ENCODE measurements at places on chromosomes 6 and 20. TPM values are rescaled to one million over a fixed set of nuclear protein-coding genes. Genes with fewer than 3 reads are reported as not detected.

Gene TBC1D20
- total RNA-seq, result 29.0 TPM

Gene LIN28B
- total RNA-seq, result not detected

Gene DNAH8
- not detected for total RNA-seq

Gene CDSN
- not detected for total RNA-seq

GRCh38 chr6:17439243-17439993 is 46.0 kb downstream of the CAP2 start:
- DNase-seq, result no peak

DNA sequence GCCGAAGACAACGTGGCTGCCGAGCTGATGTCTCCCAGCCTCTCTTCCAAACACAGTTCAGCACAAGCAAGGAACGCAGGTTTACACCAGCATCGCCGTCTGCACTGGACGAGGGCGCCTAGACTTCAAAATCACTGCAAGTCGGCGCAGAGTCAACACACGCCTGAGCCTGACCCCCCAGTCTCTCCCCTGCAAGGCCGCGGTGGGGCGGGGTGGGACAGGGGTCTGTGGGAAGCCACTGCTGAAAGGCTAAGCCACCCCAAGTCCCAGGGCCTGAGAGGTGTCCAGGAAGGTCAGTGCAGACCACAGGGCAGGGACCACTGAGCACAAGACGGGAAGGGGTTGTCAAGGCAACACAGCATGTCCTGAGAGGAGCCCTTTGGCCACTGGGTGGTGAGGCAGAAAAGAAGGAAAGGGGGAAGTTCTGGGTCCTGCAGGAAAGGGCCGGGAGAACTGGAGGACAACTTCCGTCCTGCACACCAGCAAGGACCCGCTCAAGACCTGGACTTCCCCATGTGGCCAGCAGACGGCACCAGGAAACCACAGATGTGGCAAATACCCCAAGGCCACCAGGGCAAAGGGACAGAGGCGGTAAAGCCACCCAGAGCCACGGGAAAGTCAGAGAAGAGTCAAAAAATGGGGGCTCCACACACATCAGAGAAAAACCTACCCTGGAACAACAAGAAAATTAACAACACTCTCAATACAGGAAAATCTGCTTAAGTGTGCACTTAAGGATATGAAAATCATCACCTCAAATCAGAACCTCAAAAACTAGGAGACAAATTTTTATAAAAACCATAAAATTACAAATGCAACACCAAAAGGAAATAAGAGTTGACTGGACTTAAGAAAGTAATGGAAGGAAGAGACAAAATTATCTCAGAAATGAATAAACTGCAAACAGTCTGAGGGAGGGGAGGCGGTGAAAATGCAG is 84.8 kb downstream of the TAF4 start:
- peak; percentile 20 for DNase-seq

GRCh38 chr6:93567164-93567563 is 147.8 kb upstream of the EPHA7 start:
- DNase-seq, result no peak

DNA sequence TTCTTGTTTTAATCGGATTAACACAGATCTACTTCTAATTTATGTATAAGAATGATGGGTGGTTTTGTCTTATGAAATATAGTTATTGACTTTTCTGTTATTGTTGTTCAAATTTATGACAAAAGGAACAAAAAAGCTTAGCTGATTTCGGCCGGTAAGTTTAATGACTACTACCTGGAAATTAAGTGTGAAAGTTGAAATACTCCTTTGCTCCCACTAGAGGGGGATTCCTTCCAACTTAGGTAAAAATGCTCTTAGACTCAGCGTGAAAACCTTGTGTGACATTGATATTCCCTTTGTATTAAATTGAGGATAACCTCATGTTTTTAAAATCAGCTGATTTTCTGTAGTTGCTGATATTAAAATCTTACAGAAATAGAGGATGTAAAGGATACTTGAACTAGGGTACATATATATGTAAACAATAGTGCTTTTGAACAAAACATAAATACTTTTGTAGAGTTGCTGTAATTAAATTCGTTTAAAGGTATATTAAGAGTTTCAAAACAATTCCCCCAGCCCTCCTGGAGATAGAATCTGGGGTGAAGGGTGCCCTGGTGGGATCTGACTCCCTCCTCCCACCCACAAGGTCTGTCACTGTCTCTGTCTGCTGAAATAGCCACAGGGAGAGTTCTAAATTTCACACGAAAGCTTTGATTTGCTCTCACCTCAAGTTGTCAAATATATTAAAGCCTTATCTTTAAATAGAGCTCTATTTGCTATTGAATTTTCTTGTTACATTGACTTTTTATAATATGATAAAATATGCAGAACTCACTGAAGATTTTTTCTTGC is 257.5 kb downstream of the ARID1B start:
- DNase-seq, result no peak

DNA sequence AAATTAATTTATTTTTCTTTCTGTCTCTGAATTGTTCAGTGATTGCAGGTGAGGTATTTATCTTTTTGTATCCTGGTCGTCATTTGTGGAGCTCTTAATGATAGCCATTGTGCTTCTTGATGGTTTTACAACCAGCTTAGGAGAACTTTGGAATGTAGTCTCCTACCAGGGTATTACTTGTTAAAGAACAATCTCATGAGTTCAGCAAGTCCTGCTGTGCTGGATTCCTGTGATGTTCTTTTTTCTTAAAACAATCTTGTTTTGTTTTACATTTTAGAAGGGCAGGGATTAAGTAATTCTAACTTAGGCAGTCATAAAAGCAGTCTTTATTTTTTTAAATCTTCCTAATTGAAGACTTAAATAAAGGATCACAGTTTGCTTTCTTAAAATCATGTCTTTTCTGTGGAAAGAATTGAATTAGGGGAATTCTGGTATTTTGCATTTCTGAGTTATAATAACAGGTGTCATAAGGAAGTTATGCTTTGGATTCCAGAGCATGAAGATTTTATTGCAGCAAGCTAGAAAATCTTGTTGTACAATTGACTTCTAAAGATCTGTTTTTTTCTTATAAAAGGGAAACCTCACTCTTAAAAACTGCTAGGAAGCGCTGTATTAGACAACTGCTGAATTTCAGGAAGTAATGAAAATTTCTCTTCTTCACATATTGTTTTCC is 23.7 kb downstream of the RIOK1 start:
- no peak for DNase-seq

GRCh38 chr6:54415517-54415916 is 107.3 kb downstream of the TINAG start:
- no peak for DNase-seq

Measured in left colon (tissue), 2 donors.